ENCODE measurements at places on chromosomes 11 and 22.

DNA sequence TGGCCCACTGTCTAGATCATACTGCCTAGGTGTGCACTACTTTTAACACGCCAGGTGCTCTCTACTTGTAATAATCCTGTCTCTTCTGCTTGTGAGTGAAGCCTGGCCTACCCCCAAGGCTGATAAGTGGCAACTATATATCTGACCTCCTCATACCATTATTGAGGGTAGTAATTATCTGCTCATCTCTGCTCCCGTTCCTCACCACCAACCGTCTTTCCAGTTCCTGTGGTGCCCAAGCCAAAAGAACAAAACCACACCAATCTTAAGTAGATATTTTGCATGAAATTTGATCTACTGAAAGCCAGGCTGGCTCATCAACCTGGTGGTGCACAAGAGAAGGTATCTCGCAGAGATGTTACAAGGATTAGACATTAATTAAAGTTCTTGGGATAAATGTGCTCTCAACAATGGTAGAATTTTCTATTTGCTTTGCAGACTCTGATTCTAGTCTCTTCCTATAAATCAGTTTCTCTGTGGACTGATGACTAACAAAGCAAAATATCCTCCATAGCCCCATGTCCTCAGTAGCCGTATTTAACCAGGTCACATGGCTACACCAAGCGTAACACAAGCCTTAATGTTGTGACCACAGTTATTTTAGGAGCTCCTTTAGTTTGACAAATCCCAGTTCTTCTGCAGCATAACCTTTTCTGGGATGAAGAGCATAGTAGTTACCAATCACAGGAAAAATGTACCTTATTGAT lies 267.2 kb downstream of the NTM start:
- DNase-seq = no peak

DNA sequence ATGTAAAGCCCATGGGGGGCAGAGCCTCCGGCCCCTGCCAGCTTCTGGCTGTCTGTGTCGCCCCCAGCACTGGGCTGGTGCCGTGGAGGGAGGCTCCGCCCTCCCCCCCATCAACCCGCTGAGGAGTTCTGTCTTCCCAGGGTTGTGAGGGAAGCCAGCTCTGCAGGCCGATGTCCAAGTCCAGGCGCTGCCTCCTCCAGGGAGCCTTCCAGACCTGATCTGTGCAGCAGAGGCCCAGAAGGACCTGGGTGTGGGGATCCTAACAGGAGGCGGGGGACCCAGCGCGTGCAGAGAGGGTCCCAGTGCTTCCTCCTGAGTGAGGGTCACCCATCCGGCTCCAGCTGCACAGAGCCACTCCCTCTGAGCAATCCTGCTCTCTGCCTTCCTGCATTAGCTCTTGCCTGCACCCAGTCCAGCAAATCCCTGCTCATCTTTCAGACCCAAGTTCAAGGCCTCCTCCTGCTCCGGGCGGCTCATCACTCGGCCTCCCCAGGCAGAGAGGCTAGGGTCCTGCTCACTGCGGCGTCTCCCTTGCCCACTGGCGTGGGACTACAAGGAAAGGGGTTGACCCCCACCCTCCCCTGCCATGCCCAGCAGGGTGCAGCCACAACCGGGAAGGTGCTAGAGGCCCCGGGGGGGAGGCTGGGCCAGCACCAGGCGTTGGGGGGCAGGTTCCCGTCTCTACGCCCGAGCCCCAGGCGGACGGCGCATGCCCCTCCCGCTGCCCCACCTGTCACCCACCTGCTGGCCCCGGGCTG lies 16.4 kb downstream of the PRR33 start:
- DNase-seq = no peak

DNA sequence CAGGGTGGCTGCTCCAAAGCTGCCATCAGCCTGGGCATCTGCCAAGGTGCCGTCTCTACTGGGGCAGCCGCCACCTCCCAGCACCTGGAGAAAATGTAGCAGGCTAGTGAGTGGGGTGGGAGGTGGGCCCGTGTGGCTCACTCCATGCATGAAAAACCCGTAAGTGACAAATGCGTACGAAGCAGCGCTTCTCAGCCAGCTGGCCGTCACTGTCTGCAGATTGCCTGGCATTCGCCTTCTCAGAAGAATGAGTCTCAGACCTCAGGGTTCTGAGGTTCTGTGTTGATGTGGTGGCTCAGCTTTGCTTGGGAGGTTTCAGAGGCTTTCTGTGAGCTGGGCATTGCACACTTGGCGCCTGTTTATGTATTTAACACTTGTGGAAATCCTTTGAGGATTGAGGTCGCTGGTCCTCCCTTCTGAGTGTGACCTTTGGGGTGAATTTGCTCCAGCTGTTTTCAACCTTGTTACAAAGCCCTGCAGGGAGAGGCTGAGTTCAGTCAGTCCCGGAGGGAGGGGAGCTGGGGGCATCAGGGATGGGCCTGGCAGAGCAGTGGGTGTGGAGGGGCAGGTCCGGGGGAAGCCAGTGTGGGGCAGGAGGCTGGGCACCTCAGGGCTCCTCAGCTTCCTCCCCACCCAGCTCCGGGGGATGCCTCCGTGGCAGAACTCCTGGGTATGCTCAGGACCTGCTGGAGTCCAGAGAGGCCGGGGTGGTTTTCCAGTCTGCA lies 977.0 kb downstream of the TBC1D22A start:
- DNase-seq = no peak

DNA sequence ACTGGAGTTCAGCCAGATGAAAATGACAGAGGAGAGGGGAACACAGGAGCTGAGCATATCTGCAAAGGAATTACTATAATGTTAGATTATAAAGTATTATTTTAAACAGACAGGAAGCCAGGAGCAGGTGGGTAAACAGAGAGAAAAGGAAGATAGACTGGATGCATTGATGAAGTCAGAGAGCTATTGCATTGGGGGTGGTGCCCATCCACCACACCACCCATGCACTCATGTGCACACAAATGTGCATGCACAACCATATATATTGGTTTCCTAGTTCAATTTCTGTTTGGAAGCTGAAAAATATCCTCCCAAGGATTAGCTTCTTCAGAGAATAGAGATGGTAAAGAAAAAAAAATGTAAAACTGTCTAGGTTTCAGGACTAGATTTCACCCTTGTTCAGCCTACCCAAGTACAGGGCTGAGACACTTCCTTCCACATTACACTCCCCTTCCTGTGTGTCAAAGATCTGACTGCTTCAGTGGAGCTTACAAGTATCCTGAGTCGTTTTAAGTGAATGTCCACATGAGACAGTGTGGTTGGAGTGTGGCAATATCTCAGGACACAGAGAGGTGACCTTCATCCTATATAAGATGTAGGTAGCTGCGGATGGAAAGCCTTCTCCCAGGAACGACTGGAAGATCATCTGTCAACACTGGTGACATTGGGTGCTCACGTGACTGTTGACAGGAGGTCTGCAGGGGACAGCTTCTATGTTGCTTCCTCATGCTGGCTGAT lies 12.2 kb upstream of the SMPD1 start:
- DNase-seq = no peak

GRCh38 chr11:66287889-66288670 lies 863 bp downstream of the YIF1A start:
- no peak for DNase-seq

GRCh38 chr11:27773884-27774283 lies 73.6 kb upstream of the BDNF start:
- no peak for DNase-seq

GRCh38 chr11:112748252-112748651 lies 213.0 kb upstream of the NCAM1 start:
- DNase-seq = no peak

GRCh38 chr11:121667836-121668235 lies 215.1 kb upstream of the SORL1-AS1 start:
- DNase-seq = no peak

DNA sequence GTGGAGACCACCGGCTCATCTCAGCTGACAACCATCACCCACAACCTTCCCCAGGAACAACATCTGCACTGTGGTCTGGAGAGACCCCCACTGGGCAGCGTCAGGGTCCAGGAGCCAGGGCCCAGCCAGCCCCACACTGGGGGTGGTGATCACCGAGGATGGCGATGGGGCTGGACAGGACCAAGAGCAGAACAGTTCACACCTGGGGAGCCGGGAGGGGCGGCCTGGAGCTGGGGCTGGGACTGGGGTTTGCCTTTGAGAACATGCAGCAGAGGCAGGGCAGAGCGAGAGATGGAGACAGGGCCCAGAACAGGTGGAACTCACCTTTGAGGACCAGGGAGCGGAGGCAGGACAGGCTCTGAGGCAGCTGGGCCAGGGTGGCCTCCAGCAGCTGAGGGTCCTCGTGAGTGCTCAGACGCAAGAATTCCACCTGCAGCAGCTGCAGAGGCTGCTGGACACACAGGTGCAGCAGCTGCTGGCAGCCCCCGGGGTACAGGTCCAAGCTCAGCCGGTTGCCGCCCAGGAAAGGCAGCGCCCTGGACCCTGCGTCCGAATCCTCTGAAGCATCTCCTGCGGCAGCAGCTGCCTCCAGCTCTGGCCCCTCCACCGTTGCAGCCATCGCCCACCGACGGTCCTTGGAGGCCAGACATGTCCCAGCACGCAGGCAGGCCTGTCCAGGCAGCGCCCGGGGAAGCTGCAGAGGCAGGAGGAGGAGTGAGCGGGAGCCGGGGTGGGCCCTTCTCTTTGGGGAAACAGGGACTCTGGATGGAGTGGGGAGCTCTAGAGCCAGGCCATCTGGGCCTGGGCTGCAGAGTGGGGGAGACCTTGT lies 1.0 kb downstream of the PIDD1 start:
- DNase-seq = no peak

DNA sequence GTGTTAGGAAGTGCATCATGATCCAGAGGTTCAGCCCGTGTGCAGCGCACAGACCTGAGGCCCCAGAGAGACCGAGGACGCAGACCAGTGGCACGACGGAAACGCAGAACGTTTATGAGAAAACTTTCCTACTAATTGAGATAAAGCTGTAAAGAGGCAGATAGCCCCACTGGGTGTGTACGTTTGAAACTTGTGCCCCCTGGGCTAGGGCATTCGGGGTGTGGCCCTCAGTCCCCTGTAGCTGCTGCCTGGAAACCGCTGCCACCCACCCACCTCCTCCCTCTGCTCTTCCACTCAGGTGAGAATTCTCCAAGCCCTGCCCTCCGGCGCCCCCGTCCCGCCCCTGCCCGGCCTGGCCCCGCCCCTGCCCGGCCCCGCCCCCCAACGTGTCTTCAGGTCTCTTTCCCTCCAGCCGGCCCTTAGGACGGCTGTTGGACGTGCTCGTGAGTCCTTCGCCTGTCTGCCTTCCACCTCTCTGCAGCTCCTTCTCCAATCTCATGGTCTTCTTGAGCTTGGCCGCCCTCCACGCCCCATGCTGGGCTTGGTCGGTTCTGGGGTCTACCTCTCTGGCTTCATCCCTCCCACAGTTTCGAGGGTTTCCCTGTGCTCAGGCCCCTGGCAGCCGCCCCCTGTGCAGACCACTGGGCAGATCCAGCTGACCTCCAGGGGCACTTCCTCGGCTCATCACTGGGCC lies 12.1 kb downstream of the MAPK8IP2 start:
- peak; percentile 70 for DNase-seq

DNA sequence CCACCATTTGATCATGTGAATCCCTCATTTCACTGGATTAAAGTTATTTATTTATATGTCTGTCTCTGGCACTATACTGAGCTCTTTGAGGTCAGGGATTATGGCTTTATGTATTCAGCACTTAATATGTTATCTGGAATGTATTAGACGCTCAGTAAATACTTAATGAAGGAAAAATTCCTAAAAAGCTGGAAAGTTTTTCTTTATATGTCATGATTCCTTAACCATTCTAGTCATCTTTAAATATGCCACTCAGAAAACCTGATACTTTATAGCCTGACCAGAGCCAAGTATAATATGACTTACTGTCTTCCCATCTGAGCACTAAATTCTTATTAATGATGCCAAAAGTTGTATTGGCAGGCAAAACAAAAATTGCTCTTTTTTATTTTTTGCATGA lies 27.1 kb downstream of the RNF169 start:
- DNase-seq = no peak

DNA sequence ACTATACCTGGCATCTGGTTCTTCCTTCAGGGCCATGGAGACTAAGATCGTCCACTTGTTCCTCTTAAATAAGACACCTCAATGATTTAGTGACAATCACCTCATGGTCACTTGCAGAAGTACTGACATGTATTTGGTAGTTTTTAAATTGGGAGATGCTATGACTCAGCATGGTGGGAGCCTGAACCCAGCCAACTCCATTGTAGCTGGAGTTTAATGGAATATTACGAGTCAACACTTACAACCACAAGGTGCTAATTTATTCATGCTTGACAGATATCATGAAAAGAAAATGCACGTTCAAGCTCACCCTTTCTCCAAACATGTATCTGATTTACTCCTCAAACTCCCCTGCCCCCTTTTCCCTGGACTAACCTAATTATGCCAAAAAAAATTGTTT lies 16.6 kb upstream of the APOL3 start:
- DNase-seq = no peak

GRCh38 chr22:32745251-32745995 lies 56.1 kb upstream of the TIMP3 start:
- peak; percentile 35 for DNase-seq

- no peak for DNase-seq
Measured at GRCh38 chr22:38853196-38853651, 9.4 kb upstream of the NPTXR start.

GRCh38 chr11:79040348-79040747 lies 400.5 kb downstream of the TENM4 start:
- no peak for DNase-seq

- no peak for DNase-seq
Measured at GRCh38 chr11:2587132-2587930, 112.5 kb downstream of the KCNQ1OT1 start.

- no peak for DNase-seq
Measured at GRCh38 chr11:47631473-47631872, 10.9 kb downstream of the MTCH2 start.

DNA sequence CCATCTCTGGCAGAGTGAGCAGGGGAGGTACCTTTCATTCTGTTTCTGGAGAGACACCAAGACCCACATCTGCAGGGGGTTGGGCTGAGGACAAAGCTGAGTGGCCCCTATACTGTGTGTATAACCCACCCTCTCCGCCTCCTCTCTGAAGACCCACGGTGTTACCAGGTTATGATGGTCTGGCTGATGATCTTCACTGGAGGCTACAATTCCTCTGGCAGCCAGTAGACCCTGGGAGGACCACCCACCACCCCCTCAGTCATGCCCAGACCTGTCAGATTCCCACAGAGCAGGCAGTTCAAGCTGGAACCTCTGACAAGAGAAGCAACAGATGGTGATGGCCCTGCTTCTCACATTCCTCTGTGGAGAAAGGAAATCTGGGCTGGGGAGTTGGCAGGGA lies 11.4 kb upstream of the KCNJ1 start:
- DNase-seq = no peak

DNA sequence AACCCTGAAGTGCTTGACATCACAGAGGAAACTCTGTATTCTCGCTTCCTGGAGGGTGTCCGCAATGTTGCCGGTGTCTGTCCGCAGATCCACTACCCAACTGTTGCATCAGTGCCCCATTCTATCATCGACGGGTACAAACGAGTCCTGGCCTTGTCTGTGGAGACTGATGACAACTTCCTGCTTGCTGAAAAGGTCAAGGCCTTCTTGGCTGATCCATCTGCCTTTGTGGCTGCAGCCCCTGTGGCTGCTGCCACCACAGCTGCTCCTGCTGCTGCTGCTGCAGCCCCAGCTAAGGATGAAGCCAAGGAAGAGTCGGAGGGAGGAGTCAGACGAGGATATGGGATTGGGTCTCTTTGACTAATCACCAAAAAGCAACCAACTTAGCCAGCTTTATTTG lies 42.9 kb upstream of the DAGLA start:
- no peak for DNase-seq

- no peak for DNase-seq
Measured at GRCh38 chr11:122093731-122094275, 22.2 kb downstream of the BLID start.

- peak; percentile 11 for DNase-seq
Measured at GRCh38 chr11:106723071-106723470, 295.2 kb downstream of the GUCY1A2 start.

All from GM23338 (cell line).